ENCODE measurements at places on chromosomes 2 and 18.

- DNase-seq = no peak
These were observed 509.5 kb downstream of the PARD3B start for GRCh38 chr2:205054789-205055188.

- no peak for DNase-seq
These were observed 93.6 kb downstream of the SCN9A start for GRCh38 chr2:166282154-166282553.

GRCh38 chr2:227010433-227010832 is 153.6 kb downstream of the COL4A4 start:
- DNase-seq = no peak

GRCh38 chr2:97359861-97360584 is 229.7 kb downstream of the ANKRD36B start:
- no peak for DNase-seq

- no peak for DNase-seq
These were observed 31.8 kb upstream of the SULT1C4 start for GRCh38 chr2:108345951-108346350.

DNA sequence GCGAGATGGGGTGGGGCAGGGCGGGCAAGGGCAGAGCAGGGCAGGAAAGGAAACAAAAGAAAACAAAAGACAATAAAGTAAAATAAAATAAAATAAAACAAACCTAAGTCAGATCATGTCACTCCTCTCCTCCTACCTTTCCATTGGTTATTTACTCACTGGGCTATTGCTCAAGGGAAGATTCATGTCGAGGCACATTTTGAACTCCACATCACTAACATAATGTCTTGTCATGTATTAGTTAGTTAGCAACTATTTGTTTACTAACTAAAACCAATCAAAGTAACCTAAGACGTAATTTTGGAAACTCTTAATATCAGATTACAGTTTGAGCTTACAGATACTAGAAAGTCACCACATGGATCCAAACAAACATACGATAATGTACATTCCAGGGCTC is 2.2 kb downstream of the C1D start:
- no peak for DNase-seq

DNA sequence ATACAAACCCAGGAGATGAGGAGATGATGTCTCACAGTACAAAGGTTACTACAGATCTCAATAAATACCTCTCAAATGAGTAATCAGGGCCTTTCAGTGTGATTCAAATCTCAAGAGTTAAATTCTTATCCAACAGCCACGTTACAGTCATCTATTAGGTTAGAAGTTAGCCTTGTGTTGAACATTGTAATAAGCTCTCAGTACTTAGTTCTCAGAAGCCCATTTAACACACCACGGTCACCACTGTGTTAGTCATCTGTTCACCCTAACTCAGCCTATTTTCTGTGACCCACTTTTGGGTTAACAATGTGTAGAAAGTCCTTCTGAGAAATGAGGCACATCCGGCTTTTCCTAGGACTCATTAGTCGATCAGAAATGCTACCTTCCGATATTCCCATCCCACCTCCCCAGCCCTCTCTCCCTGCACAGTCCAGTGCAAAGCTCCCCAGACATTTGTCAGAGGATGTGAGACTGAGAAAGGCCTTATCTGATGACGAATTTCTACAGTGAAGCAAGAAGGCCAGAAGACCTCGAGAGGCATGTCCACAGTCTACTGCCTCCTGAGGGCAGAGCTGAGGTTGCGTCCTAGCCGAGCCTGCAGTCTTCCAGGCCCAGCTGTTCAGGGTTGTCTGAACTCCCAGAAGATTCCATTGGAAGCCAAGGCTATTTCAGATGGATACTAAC is 92.6 kb downstream of the ACTR2 start:
- DNase-seq = no peak

DNA sequence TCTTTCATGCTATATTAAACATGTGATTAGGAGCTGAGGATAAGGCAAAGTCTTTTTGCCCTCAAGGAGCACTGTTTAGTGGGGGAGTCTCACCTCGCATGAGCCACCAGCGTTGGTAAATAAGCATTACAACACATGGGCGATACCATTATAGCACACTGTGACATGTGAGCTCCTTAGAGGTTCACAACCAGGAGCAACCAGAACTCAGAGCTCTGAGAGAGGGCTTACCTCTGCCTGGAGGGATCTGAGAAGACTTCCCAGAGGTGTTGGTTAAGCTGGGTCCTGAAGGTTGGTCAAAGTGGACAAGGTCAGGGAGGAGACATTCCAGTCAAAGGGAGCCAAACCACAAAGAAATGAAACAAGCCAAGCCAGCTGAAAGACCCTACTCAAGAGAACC is 158.8 kb downstream of the ESCO1 start:
- DNase-seq = no peak

GRCh38 chr18:55444536-55444935 is 143.5 kb downstream of the TCF4 start:
- no peak for DNase-seq

DNA sequence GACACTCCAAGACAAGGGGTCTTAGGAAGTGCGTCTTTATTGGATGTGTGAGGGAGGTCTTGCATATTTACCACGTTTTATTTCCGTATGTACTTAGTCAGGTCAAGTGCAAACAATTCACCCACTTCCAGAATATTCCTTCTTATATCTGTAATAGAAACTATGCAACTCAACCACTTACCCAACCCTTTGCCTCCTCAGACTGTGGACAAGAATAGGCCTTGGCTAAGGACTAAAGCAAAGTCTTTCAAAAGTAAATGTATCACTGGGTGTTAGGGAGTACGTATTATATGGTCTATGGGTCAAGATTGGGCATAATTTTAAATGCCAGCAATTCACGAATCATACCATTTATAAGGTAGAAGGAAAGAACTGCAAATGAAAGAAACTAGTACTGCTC is 484.8 kb downstream of the MBD2 start:
- no peak for DNase-seq

DNA sequence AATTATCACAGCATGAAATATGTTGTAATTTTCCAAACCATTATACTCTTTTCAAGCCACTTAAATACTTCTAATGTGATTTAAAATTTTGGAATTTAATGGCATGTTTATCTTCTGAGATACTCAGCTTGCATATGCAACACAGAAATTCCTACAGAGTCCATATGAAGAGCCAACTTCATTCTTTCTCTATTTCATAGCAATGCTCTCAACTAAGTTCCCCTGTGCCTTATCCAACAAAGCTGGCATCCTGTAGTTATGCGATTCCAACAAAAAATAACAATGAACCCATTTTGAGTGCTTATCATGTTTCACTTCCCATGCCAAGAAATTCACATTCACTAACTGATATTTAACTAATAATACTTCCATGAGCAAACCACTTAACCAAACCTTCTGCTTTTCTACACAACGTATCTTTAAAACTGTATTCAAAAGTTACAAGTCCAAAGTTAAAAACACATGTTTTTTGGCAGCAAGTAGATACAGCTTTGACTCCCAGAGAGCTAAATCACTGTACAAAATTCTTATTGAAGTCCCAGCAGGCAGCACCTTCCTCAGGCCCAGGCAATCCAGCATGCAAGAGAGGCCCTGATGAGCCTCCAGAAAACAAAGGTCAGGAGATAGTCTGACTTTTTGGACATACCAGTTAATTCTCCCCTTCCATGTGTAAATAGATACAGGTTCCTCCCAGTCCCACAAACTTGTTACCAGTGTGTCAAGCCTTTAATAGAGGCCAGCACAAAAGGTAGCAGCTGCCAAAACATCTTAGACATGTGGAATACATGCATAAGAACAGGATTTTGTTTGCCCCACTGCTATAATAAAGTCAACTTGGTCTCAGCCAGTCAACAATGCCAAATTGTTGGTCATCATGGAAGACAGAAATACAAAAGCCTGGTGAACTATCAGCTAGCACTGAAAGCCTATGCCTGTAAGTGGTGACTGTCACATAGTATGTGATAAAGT is 113.1 kb upstream of the WDR75 start:
- DNase-seq = no peak

DNA sequence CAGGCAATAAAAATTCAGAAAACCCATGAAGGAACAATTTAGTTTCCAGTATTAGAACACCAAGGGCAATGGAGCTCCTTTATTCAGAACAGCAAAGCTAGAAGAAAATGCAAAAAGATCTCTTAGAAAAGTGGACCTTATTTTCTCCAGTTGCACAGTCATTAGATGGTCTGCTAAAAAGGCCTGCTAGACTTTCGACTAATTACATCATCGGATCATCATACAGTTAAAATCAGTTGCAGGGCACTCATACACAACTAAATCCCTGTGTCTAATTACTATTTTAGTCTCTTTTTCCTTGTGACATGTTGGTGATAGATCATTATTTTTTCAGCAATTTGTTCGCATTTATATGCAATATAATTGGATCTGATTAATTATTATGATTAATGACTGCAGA is 425.3 kb downstream of the NR4A2 start:
- DNase-seq = no peak

- DNase-seq = no peak
These were observed 56.1 kb upstream of the SMAD7 start for GRCh38 chr18:49006641-49007454.

GRCh38 chr2:222751238-222751637 is 79.8 kb downstream of the MOGAT1 start:
- DNase-seq = no peak

GRCh38 chr2:105287692-105288091 is 41.8 kb downstream of the TGFBRAP1 start:
- no peak for DNase-seq

DNA sequence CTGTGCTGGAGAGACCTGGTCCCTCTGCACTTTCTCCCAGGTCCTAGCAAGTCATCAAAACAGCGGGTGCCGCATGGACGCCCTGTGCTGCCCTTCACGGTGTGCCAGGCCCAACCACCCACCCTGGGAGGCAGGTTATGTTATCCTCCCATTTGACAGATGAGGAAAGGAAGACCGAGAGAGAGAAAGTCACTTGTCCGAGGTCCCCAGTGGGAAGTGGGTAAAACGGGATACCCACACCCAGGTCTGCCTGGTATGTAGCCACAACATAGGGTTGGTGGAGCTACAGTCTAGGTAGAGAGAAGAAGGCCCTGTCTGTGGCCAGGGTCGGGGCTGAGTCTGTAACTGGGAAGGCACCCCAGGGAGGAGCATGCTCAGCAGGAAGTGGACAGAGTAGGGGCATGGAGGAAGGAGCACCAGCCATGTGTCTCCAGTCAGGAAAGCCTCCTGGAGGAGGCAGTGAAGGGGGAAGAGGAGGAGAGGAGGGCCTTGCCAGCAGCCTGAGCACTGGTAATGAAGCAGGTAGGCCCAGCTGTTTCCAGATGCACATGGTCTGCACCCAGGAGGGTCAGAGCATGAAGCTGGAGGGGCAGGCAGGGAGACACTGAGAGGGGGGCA is 98.4 kb downstream of the ZFP36L2 start:
- DNase-seq = no peak

- DNase-seq = no peak
These were observed 15.2 kb upstream of the CHRNA1 start for GRCh38 chr2:174779361-174779928.

- no peak for DNase-seq
These were observed 100.4 kb upstream of the GPR45 start for GRCh38 chr2:105141099-105141614.

GRCh38 chr2:148981781-148982180 is 56.7 kb upstream of the LYPD6B start:
- DNase-seq = no peak

- DNase-seq = no peak
These were observed 6.1 kb upstream of the NCL start for GRCh38 chr2:231470246-231470900.

GRCh38 chr2:35803126-35803525 is 552.5 kb upstream of the CRIM1 start:
- no peak for DNase-seq

GRCh38 chr2:109649736-109650695 is 35.9 kb downstream of the SOWAHC start:
- no peak for DNase-seq

DNA sequence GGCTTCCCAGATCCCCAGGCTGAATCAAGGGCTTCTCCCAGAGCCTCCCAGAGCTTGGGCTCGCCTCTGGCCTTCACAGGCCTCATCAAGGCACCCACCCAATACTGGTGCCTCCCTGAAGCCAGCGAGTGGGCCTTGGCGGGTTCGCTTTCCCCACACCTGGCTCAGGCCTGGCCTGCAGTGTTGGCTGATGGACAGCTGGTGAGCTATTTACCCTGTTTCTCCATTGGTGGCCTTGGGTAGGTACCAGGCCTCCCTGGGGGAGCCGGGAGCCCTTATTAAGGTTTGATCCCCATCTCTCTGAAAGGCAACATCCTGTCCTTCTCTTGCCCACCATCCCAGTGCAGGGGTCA is 18.2 kb upstream of the DUSP2 start:
- no peak for DNase-seq

DNA sequence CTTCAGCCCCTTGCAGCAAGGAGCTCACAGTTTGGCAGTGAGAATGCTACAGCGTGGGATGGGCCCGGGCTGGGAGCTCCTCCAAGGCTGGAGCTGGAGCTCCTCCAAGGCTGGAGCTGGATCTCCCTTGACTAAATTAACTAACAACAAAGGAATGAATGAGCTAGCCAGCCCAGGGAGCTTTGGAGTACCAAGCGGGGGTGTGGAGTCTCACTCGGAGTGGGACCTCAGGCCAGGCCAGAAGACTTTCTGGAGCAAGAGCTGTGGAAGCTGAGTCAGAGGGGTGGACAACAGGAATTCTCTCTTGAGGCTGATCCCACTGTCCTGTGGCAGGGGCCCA is 244.7 kb upstream of the HS6ST1 start:
- DNase-seq = no peak

- no peak for DNase-seq
These were observed 5.2 kb upstream of the GPD2 start for GRCh38 chr2:156430980-156431358.

- DNase-seq = no peak
These were observed 122.6 kb upstream of the CTDP1 start for GRCh38 chr18:79556829-79557585.

GRCh38 chr2:1026141-1026540 is 75.5 kb downstream of the SNTG2 start:
- no peak for DNase-seq

DNA sequence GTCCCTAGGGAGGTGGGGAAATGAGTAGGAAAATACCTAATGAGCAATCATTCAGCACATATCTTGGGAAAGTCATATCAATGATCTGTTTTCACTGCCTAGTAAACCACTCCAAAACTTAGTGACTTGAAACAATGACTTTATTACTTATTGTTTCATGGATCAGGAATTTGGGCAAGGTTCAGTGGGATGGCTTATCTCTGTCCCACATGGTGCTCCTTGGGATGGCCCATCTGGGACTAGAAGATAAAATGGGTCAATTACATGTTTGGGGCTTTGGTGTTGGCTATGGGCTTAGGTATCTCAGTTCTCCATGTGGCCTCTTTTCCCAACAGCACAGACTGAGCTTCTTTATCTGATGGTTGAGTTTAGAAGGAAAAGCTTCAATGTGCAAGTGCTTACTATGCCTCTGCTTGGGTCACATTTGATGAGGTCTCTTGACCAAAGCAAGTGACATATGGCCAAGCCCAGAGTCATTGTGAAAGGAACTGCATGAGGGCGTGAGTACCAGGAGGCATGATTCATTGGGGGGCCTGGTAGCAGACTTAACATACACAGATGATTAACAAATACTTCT is 218.1 kb upstream of the TNP1 start:
- DNase-seq = no peak

DNA sequence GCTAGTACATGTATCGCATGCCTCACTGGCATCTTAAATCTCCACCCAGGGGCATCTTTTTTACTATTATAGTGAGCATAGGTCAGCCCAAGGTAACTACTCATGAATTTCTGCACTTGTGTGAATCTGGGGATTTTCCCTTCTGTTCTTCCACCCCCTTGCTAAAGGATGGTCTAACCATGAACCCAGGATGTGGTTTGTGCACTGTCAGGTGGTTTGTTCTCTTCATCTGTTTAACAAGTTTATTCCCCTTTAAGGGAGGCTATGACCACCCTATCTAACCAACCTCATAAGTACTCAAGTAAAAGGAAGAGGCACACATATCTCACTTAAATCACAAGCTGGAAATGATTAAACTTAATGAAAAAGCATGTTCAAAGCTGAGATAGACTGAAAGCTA is 243.0 kb downstream of the RPRM start:
- no peak for DNase-seq

Data from activated CD4-positive, CD25-positive, alpha-beta regulatory T cell treated with anti-CD3 and anti-CD28 coated beads, Interleukin-2, amount 50 U/mL, for 16 hours (primary cell).